ENCODE measurements at places on chromosomes 5 and 9. TPM values are rescaled to one million over a fixed set of nuclear protein-coding genes. Genes with fewer than 3 reads are reported as not detected.

AGTPBP1 gene
- total RNA-seq = 28.2 TPM

NPDC1 gene
- total RNA-seq = 6.9 TPM

ZBED3 gene
- 3.1 TPM for total RNA-seq

NDOR1 gene
- 6.8 TPM for total RNA-seq

MRRF gene
- total RNA-seq = 36.4 TPM

ANKRD34B gene
- total RNA-seq = not detected

SMIM27 gene
- 1.1 TPM for total RNA-seq

OR2V1 gene
- not detected for total RNA-seq
